Activated CD8-positive, alpha-beta T cell treated with anti-CD3 and anti-CD28 coated beads, Interleukin-2, amount 10 ng/mL, durations not matched to agents 7 days and 5 days (primary cell): ENCODE measurements at places on chromosomes 2 and 18. TPM values are rescaled to one million over a fixed set of nuclear protein-coding genes. Genes with fewer than 3 reads are reported as not detected.

Gene NTSR2
- not detected for total RNA-seq

Gene SKOR2
- total RNA-seq = not detected

Gene MAP3K19
- not detected for total RNA-seq

Gene AQP4
- total RNA-seq = not detected

Gene SRD5A2
- total RNA-seq = not detected

Gene SMARCAL1
- 29.9 TPM for total RNA-seq

Gene DOK6
- total RNA-seq = not detected

Gene DSG3
- total RNA-seq = not detected

Gene IL36B
- total RNA-seq = not detected

Gene UPP2
- total RNA-seq = not detected

Gene GALM
- total RNA-seq = 27.6 TPM

Gene FIGN
- not detected for total RNA-seq

Gene MARCHF4
- not detected for total RNA-seq

Gene HS6ST1
- total RNA-seq = 8.1 TPM

Gene FAM161A
- 5.3 TPM for total RNA-seq

Gene PPP1R1C
- total RNA-seq = not detected

Gene DAW1
- total RNA-seq = not detected

Gene SPRED2
- total RNA-seq = 12.7 TPM

Gene FAM237A
- total RNA-seq = not detected

Gene DSG4
- not detected for total RNA-seq

Gene PTPRN
- 0.16 TPM for total RNA-seq

Gene IL36G
- not detected for total RNA-seq

Gene ELOA2
- not detected for total RNA-seq

Gene CDH20
- total RNA-seq = not detected

Gene CCDC150
- total RNA-seq = 17.3 TPM

Gene SLC9A4
- 0.08 TPM for total RNA-seq

Gene NXPH2
- total RNA-seq = not detected

Gene GCG
- total RNA-seq = not detected

Gene AQP12B
- not detected for total RNA-seq

Gene MEP1B
- total RNA-seq = not detected

Gene ABCG8
- not detected for total RNA-seq

Gene FRZB
- total RNA-seq = not detected

Gene FASTKD1
- 42.1 TPM for total RNA-seq

Gene STAT4
- total RNA-seq = 154 TPM

Gene HYCC2
- total RNA-seq = 40.2 TPM

Gene EPB41L3
- total RNA-seq = not detected

Gene STPG4
- 0.21 TPM for total RNA-seq

Gene NCKAP5
- not detected for total RNA-seq

Gene HOXD13
- not detected for total RNA-seq

Gene CCDC141
- total RNA-seq = 17.0 TPM

Gene CLEC4F
- total RNA-seq = not detected

Gene ANKRD62
- not detected for total RNA-seq

Gene KIF1A
- total RNA-seq = 0.81 TPM

Gene ANKRD30BL
- total RNA-seq = not detected

Gene ATF2
- 59.9 TPM for total RNA-seq

Gene REL
- 20.1 TPM for total RNA-seq

Gene ARL6IP6
- total RNA-seq = 42.9 TPM

Gene GPAT2
- total RNA-seq = 4.3 TPM

Gene MYCN
- total RNA-seq = not detected

Gene TRIM43
- not detected for total RNA-seq

Gene DLGAP1
- not detected for total RNA-seq

Gene ASPRV1
- 0.74 TPM for total RNA-seq

Gene ANKRD30B
- total RNA-seq = not detected

Gene NYAP2
- total RNA-seq = not detected
